ENCODE measurements at places on chromosomes 2 and 18.
A peak's percentile ranks its signal among the peaks of the same experiment; 100 is the strongest.

GRCh38 chr2:241372361-241372992 is 16.4 kb downstream of the FARP2 start:
- no peak for DNase-seq

DNA sequence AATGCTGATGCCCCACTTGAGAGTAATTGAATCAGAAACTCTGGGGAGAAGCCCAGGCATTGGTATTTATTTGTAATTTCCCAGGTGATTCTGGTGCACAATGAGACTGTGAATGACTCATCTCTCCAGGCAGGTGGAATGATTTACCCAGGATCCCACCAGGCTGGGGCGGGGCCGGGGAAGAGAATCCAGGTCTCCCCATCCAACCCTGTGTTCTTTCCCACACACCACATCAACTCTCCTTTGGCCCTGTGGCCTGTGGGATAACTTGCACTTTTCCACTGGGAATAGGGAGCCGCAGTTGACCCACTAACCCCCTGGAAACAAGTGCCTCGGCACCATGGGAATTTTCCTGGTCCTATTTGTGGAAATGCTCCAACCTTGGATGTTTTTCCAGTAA is 409.8 kb downstream of the ZNF521 start:
- DNase-seq, result no peak

- DNase-seq, result no peak
Measured at GRCh38 chr2:233446606-233447305, 92.5 kb downstream of the DGKD start.

DNA sequence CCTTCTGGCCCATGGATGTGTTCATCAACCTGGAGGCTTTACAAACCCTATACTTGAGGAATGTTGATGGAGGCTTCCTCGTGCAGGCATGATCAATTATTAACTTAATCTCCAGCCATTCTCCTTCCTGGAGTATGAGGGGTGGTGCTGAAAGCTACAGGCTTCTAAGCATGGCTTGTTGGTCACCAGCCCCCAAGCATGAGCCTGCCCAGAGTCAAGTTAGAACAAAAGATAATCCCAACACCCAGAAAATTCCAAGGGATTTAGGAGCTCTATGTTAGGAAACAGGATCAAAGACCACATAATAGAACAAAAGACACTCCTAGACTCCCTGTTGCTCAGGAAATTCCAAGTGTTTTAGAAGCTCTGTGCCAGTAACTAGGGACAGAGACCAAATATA is 63.1 kb downstream of the FAM171B start:
- no peak for DNase-seq

- no peak for DNase-seq
Measured at GRCh38 chr2:195407783-195408182, 249.2 kb upstream of the SLC39A10 start.

- DNase-seq, result no peak
Measured at GRCh38 chr18:58624011-58624410, 4.9 kb downstream of the ALPK2 start.

GRCh38 chr2:232345251-232345650 is 33.3 kb upstream of the ALPP start:
- no peak for DNase-seq

GRCh38 chr2:223944166-223944702 is 901 bp downstream of the WDFY1 start:
- DNase-seq, result peak; percentile 52

- DNase-seq, result no peak
Measured at GRCh38 chr2:128090575-128090944, 440 bp upstream of the UGGT1 start.

GRCh38 chr2:207847098-207847806 is 77.5 kb upstream of the FZD5 start:
- no peak for DNase-seq

- no peak for DNase-seq
Measured at GRCh38 chr18:3236470-3236869, 11.1 kb upstream of the MYL12A start.

GRCh38 chr2:11750917-11751316 is 4.5 kb downstream of the LPIN1 start:
- DNase-seq, result peak; percentile 36

- no peak for DNase-seq
Measured at GRCh38 chr18:27996801-27997272, 180.1 kb downstream of the CDH2 start.

DNA sequence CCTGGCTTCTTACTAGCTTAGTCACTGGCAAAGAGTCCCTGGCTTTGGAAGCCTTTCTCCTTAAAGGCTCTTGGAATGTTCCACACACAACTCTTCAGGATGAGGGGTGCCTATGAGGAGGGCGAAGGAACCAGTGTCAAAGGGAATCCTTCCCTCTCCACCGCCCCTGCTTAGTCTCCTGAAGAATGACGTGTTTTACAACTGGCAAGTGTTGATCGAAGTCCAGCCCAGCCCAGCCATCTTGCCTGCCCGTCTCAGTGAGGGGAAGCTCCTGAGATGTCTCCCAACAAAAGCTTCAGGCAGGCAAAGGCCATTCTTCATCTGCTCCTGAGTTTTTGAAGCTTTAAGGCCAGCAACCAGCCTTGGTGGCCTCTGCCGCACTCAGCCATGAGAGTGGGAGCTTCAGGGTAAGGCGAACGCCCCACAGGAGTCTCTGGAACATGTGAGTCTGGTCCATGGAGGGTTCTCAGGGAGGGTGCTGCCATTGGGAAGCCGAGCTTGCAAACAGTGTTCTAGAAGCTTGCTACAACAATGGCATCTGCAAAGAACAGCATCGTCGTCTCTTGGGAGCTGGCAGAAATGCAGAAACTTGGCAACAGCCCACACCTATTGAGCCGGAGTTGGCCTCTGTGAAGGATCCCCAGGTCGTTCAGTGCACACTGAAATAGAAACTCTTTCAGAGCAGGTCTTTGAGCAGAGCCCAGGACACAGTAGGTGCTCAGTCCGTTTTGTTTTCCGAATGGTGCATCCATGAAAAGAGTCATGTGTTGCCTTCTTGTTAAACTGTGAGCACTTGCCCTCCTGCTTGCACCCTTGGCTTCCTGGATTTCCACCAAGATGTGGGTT is 220.7 kb downstream of the SEPTIN10 start:
- DNase-seq, result no peak

GRCh38 chr2:100274076-100274475 is 48.2 kb downstream of the LONRF2 start:
- peak; percentile 18 for DNase-seq

DNA sequence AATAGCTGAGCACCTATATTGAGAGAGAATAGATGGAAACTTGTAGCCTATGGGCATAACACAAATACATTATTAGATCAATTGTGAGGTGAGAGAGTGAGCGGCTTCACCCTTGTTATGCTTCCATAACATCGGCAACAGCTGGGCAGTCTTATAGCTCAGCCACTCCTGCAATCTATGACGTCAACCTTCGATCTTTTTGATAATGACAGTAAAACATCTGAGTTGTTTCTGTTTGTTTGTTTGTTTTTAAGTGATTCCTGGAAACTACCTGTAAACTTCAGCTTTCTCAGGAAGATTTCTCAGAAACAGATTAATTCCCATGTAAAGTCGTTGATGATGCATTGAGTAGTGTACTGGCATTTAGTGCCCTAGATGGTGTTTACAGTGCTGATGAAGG is 90.0 kb downstream of the DSEL start:
- no peak for DNase-seq

- DNase-seq, result no peak
Measured at GRCh38 chr2:20669562-20670314, 2.8 kb downstream of the GDF7 start.

DNA sequence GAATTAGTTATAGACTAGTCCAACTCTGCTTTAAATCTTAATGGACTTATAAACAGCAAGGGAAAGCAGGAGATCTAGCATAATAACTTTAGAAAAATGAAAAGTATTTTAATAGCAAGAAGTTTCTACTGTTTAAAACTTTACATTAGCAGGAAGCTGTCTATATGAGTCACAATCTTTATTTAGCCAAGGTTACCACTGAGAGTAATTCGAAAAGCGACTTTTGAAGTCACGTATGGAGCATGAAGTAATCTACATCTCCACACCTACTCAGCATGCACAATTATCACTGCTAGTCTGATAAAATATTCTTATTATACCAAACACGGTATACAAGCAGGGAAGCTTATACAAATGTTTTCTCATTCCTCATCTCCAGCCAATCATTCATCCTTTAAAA is 515.4 kb upstream of the SOX11 start:
- no peak for DNase-seq

DNA sequence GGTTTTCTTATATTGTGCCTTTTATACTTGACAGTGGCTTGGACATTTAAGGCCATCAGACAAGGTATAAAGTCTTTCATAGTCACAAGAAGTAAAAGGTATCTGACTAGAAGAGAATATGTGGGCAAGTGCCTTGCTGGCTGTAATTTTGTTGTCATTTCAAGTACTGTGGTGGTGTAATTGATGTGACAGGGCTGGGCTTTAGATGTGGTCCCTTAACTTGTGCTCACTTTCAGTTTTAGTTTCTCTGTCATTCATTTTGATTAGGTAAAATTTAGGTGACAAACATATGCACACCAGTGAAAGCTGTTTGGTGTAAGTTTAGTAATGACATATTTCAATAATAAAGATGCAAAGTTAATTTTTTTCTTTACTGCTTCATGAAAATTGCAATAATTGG is 31.2 kb upstream of the TBR1 start:
- DNase-seq, result no peak

DNA sequence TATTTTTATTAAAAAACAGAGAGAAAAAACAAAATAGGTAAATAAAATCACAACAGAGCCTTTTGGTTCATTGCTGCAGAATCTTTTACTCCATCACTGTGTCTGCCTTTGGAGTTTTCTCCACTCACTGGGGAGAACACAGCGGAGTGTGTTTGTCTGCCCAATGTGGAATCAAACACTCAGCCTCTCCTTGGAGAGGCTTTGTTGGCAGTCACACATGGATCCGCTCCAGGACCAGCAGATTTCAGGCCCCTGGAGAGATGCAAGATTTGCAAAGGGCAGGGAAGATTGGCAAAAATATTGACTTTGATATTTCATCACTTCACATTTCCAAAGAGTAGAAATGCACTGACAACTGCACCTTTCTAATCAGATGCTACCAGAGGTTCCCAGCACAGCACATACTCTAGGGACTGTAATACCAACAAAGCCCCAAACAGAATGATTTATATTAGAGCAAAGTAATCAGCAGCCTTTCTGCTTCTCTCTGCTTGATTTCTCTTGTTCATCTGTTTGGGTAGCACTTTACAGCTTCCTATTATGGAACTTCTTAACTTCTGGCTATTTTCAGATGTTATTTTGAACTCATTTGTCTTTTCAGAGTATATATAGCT is 1898.8 kb upstream of the PIK3C3 start:
- no peak for DNase-seq

- no peak for DNase-seq
Measured at GRCh38 chr2:42959234-42960001, 167.0 kb upstream of the HAAO start.

- no peak for DNase-seq
Measured at GRCh38 chr2:207953354-207953753, 72.0 kb downstream of the PLEKHM3 start.

DNA sequence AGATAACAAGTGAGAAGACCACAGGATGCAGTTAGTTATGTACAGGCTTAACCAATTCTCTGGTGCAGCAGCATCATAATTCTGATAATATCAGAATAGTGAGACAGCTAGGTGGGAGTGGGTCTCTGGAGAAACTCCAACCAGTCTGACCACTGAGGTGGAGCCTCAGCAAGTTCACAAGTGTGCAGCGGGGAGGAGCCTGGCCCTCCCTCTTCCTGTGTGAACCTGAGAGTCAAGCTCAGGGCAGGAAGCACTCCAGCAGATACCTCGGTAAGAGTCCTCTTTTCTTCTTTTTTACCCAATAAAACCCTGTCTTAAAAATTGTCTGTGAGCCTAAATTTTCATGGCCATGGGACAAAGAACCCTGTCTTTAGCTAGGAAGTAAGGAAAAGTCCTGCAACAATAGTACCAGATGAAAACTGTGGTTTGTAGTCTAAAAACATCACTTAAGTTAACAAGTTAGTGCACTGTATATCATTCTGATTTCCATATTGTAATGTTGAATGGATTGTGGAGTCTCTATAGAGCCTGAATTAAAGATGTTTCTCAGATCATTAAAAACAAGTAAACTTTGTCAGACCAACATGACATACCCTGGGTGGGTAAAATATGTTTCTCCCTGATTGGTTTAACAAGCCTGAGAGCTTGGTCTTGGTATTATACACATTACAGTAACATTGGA is 370.8 kb downstream of the TMEM182 start:
- no peak for DNase-seq

DNA sequence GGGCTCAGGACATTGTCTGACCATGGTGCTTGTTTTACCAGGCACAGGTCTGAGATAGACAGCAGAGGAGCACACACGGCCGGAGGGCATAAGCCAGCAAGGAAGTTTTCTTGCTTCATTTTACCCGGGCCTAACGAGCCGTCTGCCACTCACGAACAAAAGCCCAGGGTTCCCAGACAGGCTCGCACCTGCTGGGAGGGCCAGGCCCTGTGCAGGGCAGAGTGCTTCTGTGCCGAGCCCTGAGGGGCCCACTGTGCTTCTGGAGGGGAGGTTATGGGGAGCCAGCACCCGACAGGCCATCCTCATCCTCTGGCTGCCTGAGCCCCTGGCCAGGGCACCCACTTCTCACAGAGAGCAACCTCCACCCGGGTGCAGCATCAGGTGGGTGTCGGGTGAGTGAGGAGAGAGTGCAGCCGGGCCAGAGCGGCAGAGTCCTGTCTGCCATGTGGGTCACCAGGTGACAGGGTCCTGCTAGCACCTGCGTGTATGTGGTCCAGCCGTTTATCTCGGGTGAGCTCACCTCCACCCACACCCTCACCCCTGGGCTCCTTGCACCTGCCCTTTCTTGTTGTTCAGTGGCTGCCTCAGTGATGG is 297.9 kb downstream of the NDUFA10 start:
- DNase-seq, result no peak

DNA sequence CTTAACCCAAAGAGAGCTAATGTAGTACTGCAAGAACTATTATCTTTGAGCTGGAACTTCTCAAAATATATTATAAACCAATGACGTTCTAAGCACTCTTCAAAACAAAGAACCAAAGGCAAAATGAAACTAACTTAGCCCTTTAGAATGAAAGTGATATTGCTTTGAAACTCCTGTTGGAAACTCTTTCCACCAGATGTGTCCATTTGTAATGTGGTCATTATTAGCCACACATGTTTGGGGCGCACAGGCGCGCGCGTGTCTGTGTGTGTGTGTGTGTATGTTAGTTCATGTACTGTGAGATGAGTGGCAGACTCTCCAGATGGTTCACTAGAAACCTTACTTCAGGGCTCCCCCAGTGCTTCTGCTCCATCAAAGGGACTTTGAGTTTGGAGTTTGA is 323.4 kb downstream of the BCL11A start:
- DNase-seq, result no peak

DNA sequence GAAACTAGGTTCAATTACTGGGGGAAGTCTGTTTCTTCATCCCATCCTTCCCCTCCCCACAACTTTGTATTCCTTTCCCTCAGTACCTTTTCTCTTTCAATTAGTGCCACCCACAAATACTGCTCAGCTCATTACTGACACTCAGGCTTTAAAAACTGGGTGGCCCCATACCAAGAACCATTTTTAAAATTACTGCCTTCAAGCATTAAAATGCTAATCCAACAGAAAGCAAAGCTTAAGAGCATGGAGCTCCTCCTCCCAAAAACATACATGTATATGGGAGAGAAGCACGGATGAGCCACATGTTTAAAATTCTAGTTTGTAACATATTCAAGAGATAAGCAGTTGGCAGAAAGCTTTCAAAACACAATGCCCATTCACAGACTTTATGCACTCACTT is 44.0 kb downstream of the IRS1 start:
- DNase-seq, result no peak

GRCh38 chr2:96961210-96961950 is 25.0 kb downstream of the FAM178B start:
- no peak for DNase-seq

All from stimulated activated CD8-positive, alpha-beta memory T cell treated with anti-CD3 and anti-CD28 coated beads, Interleukin-4, amount 100 ng/mL, for 48 hours (primary cell).